Forelimb muscle (tissue), 1 donor: ENCODE measurements at places on chromosomes 11 and 22.

DNA sequence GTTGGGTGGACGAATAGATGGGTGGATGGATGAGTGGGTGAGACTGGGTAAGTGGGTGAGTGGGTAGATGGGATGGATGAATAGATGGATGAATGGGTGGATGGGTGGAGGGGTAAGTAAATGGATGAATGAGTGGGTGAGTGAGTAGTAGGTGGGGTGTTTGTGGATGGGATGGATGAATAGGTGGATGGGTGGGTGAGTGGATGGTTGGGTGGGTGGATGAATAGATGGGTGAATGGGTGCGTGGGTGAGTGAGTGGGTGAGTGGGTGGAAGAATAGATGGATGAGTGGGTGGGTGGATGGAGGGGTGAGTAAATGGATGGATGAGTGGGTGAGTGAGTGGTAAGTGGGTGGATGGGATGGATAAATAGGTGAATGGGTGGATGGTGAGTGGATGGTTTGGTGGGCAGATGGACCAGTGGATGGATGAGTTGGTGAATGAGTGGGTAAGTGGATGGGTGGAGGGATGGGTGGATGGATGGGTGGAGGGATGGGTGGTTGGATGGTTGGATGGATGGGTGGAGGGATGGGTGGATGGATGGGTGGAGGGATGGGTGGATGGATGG, 12.6 kb downstream of the IGF2 start:
- DNase-seq: no peak

DNA sequence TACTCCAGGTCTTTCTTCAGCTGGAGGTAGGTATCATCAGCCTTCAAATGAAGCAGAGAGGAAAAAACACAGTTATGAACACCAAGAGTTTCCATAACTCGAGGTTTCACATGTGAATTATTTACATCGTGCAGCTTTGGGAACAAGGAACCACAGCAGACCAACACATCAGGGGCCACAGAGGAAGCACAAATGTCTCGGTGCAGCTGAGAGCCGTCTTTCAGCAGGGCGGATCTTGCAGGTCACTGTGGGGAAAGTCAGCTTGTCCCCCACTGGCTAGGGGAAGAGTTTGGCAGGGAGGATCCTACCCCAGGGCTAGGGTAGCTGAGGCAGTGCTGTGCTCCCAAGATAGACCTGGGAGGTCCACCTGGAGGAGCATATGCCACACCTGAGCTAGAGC, 74.7 kb downstream of the C11orf58 start:
- no peak for DNase-seq

DNA sequence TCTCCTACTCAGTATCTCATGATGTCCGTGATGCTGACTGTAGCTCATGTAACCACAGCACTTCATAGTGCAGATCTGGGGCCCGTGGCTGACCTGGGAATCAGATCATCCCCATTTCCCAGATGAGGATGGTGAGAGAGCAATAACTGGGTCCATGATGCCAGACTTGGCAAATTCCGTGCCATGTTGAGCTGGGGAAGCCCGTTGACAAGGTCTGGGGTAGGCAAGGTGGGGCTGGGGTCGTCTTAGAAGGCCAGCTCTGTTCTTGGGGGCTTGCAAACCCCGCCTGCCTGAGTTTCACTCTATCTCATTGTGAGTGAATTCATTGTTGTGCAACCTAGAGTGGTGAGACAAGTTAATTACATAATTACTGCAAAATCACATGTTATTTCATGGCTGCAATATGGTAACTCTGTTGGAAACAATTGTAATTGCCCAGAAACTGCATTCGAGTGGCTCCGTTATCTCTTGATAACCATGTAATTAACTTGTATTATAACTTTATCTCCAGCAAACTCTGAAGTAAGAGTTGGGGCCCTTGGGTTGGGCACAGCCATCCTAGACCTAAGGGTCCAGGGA, 41.7 kb downstream of the LMO1 start:
- no peak for DNase-seq

DNA sequence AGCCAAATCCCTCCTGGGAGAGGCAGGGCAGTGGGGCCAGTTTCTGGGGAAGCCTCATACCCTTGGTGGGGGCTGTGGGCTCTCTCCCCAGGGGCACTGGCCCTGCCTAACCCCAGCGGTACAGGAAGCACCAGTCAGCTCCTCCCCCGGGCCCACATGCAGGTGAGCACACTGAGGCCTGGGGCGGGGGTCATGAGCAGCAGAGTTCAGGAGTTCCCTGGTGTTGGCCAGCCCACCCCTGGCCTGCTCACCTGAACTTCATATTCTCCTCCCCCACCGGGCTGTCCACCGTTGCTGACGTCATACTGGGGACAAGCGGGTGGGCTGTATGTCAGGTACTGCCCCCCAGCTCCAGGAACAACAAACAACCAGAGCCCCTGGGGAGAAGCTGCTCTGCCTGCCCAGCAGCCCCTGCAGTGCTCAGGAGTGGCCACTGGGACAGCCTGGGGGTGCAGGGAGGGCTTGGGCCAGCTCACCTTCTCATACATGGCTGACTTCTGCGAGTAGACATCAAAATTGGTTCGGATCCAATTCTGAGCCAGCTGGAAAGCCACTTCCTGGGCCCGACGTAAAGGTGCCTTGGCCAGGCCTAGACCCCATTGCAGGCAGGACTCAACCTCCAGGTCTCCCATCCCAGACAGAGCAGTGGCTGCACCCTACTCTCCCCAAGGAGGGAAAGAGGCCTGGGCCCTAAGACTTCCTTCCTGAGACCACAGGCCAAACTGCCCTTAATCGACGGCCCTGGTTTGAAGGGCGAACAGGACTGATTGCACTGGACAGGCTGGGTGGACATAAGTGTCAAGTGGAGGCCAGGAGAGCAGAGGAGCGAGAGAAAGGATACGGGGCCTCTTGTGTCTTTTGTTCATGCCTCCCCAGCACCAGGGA, 20.8 kb downstream of the TREH start:
- DNase-seq: no peak
